ENCODE measurements at places on chromosomes 6 and 20. TPM values are rescaled to one million over a fixed set of nuclear protein-coding genes. Genes with fewer than 3 reads are reported as not detected.

Gene TRIM15
- not detected for total RNA-seq

GRCh38 chr6:131755597-131755996 is 44.8 kb upstream of the CTAGE9 start:
- peak; percentile 90 for DNase-seq

DNA sequence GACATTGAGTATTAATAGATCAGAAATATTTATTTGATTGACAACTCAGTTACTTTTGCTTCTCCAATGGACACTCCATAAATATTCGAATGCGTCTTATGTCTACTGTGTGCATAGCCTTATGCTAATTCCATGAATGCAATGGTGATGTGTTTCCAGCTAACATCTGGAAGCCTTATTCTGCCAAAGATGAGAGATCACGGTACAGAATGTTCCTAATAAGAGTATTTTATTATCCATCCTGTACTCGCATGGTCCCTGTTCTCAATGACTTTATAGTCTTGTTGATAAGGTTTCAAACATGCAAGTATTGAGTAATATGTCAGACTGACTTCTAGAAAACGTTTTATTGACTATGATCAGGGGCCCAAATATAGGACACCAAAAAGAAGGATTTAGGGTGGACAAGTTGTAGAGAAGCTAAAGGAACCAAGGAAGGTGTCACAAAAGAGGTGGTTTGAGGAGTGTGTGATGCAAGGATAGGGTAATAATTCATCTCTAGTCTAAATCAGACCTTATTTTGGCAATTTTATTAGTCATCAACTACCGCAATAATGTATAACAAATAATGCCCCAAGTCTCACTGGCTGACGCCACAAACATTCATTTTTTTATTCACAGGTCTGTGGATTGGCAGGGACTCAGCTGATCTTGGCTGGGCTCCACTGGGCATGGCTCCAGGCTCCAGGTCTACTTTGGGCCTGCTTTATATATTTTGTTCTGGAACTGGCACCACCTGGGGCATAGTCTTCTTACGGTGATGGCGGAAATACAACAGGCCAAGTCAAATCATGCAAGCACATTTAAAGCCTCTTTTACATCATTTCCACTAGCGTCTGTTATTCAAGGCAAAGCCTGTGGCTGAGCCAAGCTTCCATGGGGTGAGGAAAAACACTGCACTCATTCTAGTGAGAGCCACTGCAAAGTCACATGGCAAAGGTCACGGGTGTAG is 24.5 kb upstream of the CD83 start:
- peak; percentile 20 for DNase-seq

DNA sequence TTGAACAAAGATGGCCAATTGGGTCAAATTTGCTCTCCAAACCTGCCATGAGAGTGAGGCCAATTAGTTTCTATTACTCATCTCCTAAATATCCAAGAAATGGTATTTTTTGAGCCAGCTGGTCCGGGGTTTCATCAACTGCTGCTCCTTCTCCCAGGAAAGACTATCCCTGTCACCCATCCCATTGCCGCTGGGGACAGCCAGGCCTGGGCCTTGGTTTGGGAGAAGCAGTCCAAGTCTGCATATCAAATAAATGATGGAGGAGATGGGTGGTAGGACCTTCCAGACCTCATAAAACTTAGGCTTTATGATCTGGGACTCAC is 46.7 kb upstream of the TTPAL start:
- DNase-seq, result no peak

DNA sequence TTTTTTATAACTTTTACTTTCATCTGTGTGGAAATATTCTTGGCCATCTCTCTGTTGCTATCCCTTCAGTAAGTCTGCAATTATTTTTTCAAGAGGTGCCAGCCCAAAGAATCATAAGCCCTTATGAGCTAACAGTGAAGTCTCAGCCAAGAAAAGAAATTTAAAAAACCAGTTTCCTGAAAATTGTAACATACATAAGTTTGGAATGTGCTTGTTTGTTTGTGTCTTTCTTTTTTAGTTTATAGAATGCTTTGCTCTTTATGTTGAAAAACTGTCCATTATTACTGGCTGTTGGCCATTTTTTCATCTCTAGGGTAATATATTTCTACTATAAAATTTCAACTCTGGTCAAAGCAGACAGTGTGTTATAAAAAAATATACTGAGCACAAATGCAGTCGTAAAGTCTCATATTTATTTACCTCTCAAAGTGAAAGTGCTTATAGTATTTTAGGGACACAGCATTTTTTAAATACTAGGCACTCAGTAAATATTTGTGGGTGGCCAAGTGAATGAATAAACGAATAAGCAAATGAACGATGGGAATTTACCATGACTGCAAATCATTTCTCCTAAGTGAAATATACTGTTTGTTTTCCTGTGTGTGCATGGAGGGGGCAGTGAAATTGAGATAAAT is 659.7 kb downstream of the KIF16B start:
- peak; percentile 44 for DNase-seq

Gene RSPH4A
- total RNA-seq, result not detected

GRCh38 chr6:41463062-41463930 is 82.9 kb upstream of the FOXP4 start:
- peak; percentile 70 for DNase-seq

DNA sequence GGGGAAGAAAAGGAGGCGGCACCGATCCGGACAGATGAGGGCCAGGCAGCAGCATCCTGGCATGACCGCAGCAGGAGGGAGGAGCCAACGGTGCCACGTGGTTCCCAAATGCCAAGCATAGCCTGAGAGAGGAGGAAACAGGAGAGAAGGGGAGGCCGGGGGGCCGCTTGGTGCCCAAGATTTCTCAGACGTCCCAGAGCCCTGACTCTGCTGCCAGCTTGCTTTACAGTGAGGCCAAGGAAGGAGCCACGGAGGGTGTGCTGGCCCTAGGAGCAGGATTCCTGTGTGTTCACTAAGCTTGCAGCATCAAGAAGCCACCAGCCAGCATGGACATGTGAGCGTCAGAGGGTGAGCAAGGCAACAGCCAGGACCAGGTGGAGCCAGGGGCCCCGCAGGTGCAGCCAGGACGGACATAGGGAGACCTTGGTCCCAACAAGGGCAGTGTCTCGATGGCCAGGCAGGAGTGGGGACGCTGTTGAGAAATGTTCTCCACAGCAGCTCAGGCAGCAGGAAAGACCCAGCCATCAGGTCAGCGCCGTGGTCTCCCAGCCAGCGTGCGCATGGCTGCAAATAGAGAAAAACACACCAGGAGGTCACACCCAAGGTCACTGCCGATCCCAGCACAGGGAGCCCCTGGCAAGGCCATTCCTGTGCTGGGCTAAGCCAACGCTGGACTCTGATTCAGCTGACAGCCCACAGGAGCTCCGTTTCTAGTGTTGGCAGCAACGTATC is 143.7 kb downstream of the DLL1 start:
- DNase-seq, result no peak

DNA sequence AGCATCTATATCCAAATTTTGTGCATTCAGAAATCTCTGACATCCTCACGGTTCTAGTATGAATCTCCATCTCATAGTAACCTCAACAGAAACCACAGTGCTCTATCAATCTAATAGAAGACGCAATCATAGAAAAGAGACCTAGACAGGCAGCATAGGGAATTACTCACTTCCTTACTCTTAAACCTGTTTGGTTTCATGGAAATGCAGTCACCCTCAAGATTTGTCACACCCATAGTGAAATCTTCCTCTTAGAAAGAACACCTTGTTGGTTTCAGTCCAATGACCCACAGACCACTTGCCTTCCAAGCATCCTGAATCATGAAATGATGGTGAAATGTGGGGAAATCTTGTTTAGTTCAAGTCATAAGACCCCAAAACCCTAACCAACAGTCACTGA is 166.1 kb upstream of the PRDM1 start:
- peak; percentile 69 for DNase-seq

- no peak for DNase-seq
These were observed 34.6 kb upstream of the SPACA1 start for GRCh38 chr6:88013015-88013414.

Gene HSP90AB1
- 1,280 TPM for total RNA-seq

DNA sequence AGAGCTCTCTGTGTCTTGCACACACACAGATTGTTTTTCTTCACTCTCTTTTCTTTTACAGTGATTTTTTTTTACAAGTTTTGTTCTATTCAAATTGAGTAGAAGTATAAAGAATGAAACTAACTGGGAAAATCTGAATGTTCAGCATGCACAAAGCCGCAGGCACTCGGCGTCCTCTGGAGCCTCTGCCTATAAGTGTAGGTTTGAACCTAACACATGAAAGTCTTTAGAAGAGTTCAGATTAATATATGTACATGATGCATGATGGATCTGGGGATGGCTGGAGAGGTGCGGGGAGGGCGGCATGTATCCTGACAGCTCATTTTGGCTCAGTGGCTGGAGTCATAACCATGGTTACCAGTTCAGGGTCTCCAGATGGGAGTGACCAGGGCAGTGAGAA is 301.1 kb upstream of the CDH4 start:
- DNase-seq, result no peak

Gene MAFB
- 0.04 TPM for total RNA-seq

DNA sequence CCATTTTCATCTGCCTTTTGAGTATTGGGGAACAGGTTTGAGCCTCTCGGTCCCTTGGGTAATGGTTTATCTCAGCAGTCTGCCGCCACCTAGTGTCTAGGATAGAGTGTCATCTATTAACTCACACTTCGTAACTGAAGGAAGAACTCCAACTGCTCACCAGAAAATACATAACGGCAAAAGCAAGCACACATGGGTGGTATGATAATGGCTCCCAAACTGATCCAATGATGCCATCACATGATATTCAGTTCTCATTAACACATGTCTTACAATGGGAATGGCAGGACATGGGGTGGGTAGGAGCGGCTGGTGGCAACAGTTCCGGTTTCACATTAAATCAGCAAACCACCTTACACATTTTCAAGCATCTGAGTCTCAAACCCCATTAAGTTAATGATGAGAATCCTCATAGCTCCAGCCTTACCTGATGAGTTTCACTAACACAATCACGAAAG is 110.7 kb upstream of the PHACTR1 start:
- DNase-seq, result peak; percentile 82

DNA sequence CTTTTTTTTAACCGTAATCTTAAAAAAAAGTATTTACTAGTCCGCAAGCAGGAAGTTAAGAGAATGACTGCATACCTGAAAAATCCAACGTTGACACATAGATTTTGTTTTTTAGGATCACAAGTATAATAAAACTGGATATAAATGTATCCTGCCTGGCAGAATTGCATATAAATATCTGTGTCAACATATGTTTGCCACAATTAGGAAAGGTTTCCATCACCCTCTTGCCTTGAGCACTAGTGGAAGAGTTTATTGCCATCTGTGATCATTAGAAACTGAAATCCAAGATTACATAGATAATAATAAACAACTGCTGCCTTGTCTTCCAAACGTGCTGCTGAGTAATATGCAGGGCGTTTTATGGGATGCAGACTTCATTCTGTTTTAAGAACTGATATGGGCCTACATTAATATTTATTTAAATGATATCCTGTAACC is 27.9 kb downstream of the PLEKHG1 start:
- peak; percentile 27 for DNase-seq

DNA sequence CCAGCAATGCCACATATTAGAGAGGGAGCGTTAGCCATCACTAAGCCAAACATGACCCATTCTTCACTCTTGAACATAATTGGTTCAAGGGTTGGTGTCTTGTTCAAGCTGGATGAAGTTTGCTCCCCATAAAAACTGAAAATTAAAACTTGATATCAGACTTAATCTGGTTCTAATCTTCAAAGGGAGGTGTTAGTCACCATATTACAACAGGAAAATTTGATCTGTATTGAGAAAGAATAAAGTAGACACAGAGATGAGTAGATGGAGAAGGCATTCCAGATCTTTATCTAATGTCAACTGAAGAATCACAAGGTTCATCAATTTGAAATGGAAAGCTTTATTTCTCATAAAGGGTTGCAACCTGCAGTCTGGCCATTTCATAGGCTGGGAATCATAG is 972.8 kb downstream of the HACE1 start:
- peak; percentile 49 for DNase-seq

GRCh38 chr6:139847457-139847813 is 473.0 kb upstream of the CITED2 start:
- no peak for DNase-seq

GRCh38 chr6:63504777-63505384 is 67.4 kb upstream of the LOC128125822 start:
- peak; percentile 27 for DNase-seq

Gene QKI
- 64.3 TPM for total RNA-seq

Gene LIN28B
- 0.11 TPM for total RNA-seq

GRCh38 chr6:70547313-70547712 is 19.4 kb upstream of the SDHAF4 start:
- peak; percentile 38 for DNase-seq

GRCh38 chr6:32956176-32956575 is 3.3 kb upstream of the HLA-DMA start:
- DNase-seq, result no peak

DNA sequence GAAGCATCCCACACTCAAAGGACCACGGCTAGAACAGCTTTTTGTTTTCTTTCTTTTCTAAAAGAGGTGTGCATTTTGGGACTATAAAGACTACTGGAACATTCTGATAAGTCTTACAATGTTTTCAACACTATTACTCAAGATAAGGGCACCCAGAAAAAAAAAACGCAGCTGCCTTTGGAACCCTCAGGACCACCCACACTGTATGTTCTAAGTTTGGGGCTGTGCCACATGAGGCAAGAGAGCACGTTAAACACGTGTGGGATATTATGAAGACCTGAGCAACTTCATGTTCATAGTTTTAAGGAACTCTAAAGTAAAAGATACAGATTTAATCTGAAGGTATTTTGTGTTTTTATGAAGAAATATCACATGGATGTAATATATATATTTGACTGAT is 204.6 kb downstream of the FOXC1 start:
- DNase-seq, result no peak

DNA sequence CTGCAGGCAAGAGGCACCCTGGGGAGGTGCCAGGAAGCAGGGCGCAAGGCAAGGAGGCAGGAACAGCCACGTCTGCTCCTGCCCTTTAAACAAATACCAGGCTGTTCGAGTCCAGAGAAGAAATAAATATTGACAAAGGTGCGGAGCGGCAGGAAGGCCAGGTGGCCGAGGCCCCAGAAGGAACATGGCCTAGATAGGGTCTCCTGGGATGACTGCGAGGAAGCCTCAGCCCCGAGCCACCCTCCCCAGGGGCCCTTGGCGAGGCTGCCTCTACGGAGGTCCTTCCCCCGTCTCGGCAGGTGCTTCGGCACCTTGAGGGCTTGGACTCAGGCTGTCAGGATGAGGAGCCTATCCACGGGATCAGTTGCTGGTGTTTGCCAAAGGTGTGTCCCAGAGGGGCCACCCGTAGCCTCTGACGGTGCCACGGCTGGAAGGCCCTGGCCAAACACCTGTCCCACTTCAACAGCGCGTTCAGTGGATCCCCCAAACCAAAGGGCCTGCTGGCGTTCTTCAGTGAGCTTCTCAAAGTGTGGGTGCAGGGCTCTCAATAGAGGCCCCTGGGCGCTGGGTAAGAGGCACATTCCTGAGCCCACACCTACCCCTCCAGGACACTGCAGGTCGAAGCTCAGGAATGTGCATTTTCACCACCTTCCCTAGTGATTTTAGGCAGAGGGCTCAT is 39.8 kb downstream of the SNX5 start:
- no peak for DNase-seq

Gene TMC2
- not detected for total RNA-seq

DNA sequence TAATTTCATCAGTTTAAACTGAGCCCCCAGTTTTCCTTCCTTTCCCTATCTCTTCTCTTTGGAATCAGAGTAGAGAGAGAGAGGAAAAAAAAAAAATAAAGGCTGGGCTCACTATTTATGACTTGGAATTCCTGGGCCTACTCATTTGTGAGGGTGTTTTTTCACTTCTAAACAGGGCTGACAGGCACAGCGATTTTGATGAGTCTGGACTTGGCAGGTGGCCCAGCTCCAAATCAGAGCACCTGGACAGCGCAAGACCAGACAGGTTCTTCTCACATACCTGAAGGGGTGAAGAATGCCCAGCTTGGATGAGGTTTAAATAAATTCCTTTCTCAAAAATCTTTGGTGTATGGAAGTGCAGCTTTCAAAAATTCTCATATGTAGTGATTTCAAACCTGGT is 122.2 kb downstream of the KIF13A start:
- peak; percentile 92 for DNase-seq

All from PC-3 (cell line).